Aortic smooth muscle cell (primary cell): ENCODE measurements at places on chromosomes 5 and 9. TPM values are rescaled to one million over a fixed set of nuclear protein-coding genes. Genes with fewer than 3 reads are reported as not detected.

GLRA1 gene
- not detected in 2 replicates for total RNA-seq

STC2 gene
- total RNA-seq, result 251 and 773 TPM in 2 replicates

PDCD1LG2 gene
- total RNA-seq, result 13.0 and 17.8 TPM in 2 replicates

TMEFF1 gene
- total RNA-seq, result 0.87 and 1.1 TPM in 2 replicates

SV2C gene
- total RNA-seq, result under 0.01 TPM in 1 of 2 replicates, not detected in the other

CYLC2 gene
- not detected in 2 replicates for total RNA-seq

TTC23L gene
- 0.13 and 0.31 TPM in 2 replicates for total RNA-seq

CAMK4 gene
- 0.37 and 0.66 TPM in 2 replicates for total RNA-seq

GTF2H2 gene
- total RNA-seq, result 23.4 and 24.6 TPM in 2 replicates

SAXO1 gene
- under 0.01 TPM in 2 replicates for total RNA-seq

TMOD1 gene
- 0.79 and 1.9 TPM in 2 replicates for total RNA-seq

PCDHGA4 gene
- 4.0 and 7.5 TPM in 2 replicates for total RNA-seq

FGD3 gene
- total RNA-seq, result not detected in 2 replicates

GABRA1 gene
- total RNA-seq, result under 0.01 TPM in 2 replicates

DMGDH gene
- 1.7 and 2.1 TPM in 2 replicates for total RNA-seq

LECT2 gene
- total RNA-seq, result not detected in 2 replicates

HSDL2 gene
- 32.4 and 51.0 TPM in 2 replicates for total RNA-seq

SURF6 gene
- 7.5 and 12.2 TPM in 2 replicates for total RNA-seq

IFNA8 gene
- total RNA-seq, result not detected in 2 replicates

EGR1 gene
- 1.3 and 16.2 TPM in 2 replicates for total RNA-seq

ADAMTS19 gene
- 0.26 and 0.56 TPM in 2 replicates for total RNA-seq

IFNK gene
- total RNA-seq, result not detected in 2 replicates

SH3GLB2 gene
- 33.4 and 38.2 TPM in 2 replicates for total RNA-seq

GPR150 gene
- 0.06 and 0.13 TPM in 2 replicates for total RNA-seq

SERF1B gene
- 21.6 and 26.2 TPM in 2 replicates for total RNA-seq

FAM163B gene
- total RNA-seq, result not detected in 2 replicates

SLC1A3 gene
- 0.13 and 0.19 TPM in 2 replicates for total RNA-seq

KIF4B gene
- total RNA-seq, result under 0.01 TPM in 1 of 2 replicates, not detected in the other

CCDC171 gene
- 2.4 and 2.9 TPM in 2 replicates for total RNA-seq

SVEP1 gene
- 3.5 and 4.4 TPM in 2 replicates for total RNA-seq

SHROOM1 gene
- 2.4 and 2.6 TPM in 2 replicates for total RNA-seq

SOX30 gene
- not detected in 2 replicates for total RNA-seq

ATOSB gene
- total RNA-seq, result 28.6 and 34.7 TPM in 2 replicates

DMRTA1 gene
- under 0.01 and 0.06 TPM in 2 replicates for total RNA-seq

TEK gene
- 2.1 and 3.4 TPM in 2 replicates for total RNA-seq

HMMR gene
- total RNA-seq, result 23.1 and 35.1 TPM in 2 replicates

DMAC1 gene
- 8.6 and 11.6 TPM in 2 replicates for total RNA-seq

PLAC8L1 gene
- total RNA-seq, result 0.25 and 0.40 TPM in 2 replicates

PCSK1 gene
- 0.81 and 2.2 TPM in 2 replicates for total RNA-seq

CLPTM1L gene
- total RNA-seq, result 250 and 324 TPM in 2 replicates

NOXA1 gene
- total RNA-seq, result 0.53 and 0.56 TPM in 2 replicates

TMEM215 gene
- not detected in 2 replicates for total RNA-seq

AQP7 gene
- total RNA-seq, result 0.40 and 1.8 TPM in 2 replicates
